ENCODE measurements at places on chromosomes 12 and 14.
A peak's percentile ranks its signal among the peaks of the same experiment; 100 is the strongest.

DNA sequence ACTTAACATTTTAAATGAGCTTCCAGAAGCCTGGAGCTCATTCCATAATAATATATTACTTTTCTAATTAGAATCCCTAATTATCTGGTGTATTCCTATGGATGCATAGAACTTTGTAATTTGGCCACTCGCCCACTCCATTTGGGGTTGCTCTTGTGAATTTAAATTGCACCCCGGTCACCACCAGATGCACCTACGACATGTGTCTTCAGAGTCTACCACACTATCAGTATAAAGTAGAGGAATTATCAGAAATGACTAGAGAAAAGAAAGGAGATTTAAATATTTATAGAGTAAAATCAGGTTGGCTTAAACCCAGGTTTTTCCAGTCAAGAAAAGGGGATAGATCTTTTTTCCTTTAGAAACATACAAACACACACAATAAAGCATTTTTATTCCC lies 145.8 kb upstream of the DCN start:
- no peak for DNase-seq

DNA sequence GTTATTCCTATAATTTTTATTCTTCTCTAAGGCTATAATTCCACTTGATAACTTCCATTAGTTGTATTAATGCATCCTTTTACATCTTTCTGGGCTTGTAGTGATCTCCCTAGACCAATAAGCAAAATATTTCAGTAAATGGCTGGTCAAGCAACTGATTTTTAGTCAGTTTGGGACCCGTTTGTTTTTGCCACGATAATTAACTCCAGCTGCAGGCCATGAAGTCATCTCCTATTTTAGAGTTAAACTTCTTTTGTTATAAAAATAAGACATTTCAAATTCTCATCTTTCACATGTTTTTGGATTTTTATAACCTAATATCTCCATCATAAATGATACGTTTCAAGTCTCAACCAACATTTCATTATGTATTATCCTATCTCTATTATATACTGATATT lies 49.4 kb downstream of the MAGOHB start:
- no peak for DNase-seq

DNA sequence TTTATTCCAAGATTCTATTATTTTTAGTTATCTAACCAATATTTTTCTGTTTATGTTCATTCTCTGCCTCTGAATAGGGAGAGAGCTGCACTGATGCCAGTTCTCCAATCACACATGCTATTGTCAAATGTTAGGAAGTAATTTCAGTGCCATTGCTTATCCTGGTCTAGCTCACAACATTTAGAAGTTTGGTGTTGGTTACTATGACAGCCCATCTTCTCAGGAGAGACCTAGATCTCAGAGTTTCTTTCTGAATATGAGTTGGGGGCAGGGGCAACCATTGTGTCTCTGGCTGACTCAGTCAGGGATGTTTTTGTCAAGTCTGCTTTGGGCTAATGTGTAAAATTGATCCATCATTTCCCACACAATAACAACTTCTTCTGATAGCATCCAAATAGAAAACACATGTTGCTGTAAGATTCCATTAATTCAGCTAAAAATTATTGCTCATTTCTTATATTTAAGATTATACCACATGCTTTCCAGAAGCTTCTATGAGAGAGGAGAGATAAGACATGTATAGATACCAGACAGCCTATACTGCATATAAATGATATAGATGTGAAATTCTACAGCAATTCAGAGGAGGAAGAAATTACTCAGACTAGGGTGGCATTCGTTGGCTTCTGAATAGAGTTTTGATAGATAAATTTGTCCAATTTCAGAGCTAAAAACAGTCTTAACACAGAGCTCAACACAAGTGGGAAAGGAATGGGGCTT lies 64.8 kb downstream of the DACT1 start:
- no peak for DNase-seq

DNA sequence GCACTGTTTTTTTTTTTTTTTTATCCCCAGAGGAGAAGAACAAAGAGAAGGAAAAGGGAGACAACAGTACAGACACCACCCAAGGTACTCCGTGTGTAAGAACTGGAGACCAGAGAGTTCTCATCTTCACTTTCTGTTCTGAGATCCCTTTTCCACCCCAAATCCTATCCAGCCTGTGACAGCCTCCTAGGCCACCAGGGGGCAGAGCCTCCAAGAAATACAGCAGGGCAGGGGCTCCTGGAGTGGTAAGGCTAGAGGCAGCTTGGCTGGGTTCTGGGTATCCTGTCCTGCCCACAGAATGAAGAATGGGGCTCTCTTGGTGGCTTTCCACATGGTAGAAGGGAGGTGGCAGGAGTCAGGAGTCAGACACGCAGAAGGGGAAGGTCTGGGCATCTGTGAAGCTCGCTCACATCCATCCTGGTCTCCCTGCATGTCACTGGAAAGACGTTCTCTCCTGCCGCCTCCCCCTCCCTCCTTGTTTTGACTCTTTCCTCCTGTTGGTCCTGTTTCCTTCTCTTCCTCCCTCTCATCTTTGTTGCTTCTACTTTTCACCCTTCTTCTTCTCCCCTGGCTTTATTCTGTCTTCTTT lies 12.0 kb downstream of the CLSTN3 start:
- peak; percentile 70 for DNase-seq

- DNase-seq = no peak
Measured at GRCh38 chr12:48128800-48129199, 9.6 kb downstream of the PFKM start.

- DNase-seq = no peak
Measured at GRCh38 chr12:113236539-113237399, 15.5 kb downstream of the TPCN1 start.

GRCh38 chr12:108613548-108613947 lies 15.7 kb upstream of the TMEM119 start:
- DNase-seq = peak; percentile 32

DNA sequence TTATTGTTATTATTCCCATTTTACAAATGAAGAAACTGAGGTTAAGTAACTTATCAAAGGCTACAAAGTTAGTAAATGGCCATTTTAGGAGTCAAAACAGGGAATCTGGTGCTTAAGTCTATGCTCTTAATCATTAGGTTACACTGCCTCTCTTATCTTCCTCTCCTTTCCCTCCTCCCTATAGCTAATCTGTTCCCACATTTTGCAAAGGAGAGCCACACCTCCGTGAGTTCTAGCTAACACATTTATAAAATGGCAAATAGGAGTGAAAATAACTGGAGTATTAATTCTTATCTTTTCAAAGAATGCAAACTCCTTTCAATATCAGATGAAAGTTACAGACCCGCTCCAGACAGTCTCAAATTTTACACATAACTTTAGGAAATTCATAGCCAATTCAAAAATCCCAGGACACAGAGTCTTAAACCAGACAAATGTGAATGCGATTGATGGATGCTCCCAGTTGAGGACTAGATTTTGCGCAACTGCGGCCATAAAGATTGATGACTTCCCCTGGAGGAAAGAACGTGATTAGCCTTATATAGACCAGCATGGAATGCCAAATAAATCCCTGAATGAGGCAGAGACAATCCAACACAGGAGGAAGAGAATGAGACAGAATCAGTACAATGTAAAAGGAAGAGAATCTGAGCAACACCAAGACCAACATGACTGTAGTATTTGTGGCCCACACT lies 225.0 kb upstream of the ARID2 start:
- DNase-seq = no peak

DNA sequence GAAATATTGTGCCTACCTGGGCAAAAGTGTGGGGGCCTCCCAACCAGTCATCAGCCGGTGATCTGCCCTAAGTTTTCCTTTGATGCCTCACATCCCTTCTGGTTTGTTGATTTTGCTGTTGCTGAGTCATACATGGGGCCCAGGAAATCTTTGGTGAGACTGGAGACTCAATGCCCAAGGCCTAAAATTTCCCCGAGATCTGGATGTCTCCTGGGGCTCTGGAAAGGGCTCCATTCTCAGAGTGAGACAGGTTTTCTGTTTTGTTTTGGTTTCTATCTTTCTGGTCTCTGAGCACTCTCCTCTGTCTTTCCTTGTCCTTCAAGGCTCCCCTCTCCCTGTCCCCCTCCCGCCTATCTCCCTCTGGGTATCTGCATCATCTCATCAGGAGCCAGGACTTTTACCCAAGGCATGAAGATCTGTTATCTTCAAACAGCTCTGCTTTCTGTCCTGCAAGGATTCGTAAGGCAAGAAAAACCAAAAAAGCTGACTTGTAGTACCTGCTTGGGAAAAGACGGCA lies 152.8 kb upstream of the MAX start:
- DNase-seq = peak; percentile 36

GRCh38 chr14:65802196-65802595 lies 389.7 kb downstream of the FUT8 start:
- no peak for DNase-seq

GRCh38 chr12:31491241-31491794 lies 99.6 kb downstream of the DENND5B start:
- no peak for DNase-seq

- DNase-seq = no peak
Measured at GRCh38 chr12:131861261-131862083, 33.0 kb upstream of the ULK1 start.

DNA sequence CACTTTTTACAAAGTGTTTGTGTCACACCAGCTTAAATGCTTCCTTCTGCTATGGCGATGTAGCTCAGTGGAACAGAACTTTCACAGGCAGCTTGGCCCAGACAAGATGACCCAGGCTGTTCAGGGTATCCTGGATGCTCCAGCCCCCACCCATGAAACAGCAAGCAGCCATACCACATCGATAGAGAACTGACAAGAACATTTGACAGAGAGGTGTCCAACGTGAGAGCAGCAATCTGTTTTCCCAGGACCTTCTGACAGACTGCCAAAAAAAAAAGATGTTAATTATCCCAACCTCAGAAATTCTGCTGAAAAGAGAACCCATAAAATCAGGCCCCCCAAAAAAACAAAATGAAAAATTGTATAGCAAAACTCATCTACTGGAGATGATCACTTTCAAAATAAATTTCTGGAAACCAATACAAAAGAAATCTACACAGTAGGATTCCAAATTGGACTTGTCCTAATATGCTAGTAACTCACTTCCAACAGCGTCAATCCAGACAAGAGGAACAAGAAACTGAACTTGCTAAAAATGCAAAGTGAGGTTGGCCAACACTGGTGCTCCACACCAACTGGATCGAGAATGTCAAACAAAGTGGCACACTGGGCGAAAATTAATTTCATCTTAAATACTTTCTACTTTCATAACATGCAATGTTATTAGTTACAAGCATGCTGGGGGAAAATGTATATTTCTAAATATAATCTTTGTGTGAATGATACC lies 118.8 kb downstream of the DPF3 start:
- DNase-seq = no peak

DNA sequence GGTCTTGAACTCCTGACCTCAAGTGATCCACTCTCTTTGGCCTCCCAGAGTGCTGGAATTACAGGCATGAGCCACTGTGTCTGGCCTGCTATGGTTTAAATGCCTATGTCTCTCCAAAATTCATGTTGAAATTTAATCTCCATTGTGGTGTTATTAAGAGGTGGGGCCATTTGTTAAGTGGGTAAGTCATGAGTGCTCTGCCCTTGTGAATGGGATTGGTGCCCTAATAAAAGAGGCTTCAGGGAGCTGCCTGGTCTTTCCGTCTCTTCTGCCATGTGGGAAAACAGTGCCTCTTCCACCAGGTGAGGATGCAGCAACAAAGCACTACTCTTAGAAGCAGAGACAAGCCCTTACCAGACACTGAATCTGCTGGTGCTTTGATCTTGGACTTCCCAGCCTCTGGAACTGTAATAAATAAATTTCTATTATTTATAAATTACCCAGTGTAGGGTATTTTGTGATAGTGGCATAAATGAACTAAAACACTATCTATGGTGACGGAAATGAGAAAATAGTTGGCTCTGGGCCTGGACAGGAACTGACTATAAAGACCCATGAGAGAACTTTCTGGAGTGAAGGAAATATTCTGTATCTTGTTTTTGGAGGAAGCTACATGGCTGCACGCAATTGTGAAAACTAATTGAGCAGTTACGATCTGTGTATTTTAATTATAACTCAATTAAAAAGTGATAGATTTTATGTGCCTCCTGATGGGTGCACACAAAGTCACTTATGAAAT lies 12.1 kb upstream of the ATP23 start:
- DNase-seq = no peak

- DNase-seq = no peak
Measured at GRCh38 chr12:132686825-132687210, 324 bp downstream of the POLE start.

DNA sequence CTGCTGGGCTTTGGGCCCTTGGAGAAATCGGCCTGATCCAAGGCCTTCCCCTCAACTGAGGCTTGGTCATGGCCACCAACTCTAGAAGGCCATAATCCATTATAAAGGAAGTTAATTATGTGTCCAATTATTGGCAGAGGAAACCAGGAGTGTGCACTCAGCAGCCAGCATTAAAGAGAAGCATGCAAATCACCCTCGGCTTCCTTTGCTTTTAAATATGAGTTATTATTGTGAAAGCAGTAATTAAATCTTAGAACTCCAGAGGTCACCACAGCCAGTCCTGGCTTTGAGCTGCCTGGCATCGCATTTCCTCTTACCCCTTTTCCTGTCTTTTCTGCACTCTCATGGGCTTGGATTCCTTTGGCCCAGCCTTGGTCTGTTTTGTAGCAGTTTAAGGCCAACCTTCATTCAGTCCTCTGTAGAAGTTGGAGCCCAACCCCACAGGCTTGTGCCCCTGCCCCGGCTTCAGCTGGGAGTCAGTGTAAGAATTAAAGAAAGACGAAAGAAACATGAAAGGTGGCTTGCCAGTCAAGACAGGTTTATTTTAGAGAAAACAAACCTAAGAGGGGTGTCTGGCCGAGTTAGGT lies 14.7 kb upstream of the KRT86 start:
- DNase-seq = no peak

GRCh38 chr12:65962921-65963861 lies 138.9 kb downstream of the HMGA2 start:
- peak; percentile 65 for DNase-seq

GRCh38 chr12:68855111-68855510 lies 47.1 kb downstream of the MDM2 start:
- DNase-seq = no peak

- no peak for DNase-seq
Measured at GRCh38 chr12:127414636-127415035, 852.3 kb upstream of the TMEM132C start.

GRCh38 chr12:16211731-16212130 lies 65.8 kb downstream of the SLC15A5 start:
- DNase-seq = no peak

GRCh38 chr12:126685636-126686035 lies 1581.3 kb upstream of the TMEM132C start:
- no peak for DNase-seq

GRCh38 chr12:5375547-5376295 lies 56.2 kb upstream of the NTF3 start:
- DNase-seq = no peak

DNA sequence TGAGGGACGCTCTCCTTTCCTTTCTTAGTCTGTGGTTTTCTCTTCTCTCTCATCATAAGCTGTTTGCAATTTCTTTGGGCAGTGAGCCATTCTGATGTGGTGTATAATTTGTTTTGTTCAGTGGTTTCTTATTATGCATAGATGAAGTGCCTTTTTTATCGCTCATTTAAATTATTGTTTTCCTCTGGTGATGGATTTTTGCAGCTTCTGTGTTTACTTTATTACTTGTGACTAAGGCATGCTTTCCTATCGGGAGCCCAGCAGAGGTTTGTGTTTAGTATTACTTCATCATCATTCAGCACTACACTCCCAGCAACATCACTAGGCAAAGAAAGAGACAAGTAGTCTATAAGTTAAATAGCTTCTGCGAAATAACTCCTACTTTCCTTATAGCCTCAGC lies 586.6 kb upstream of the NOVA1 start:
- DNase-seq = no peak

All from ACHN (cell line).